ENCODE measurements at places on chromosomes 3 and 15.
A peak's percentile ranks its signal among the peaks of the same experiment; 100 is the strongest.

GRCh38 chr15:50905055-50905454 lies 3.4 kb upstream of the AP4E1 start:
- DNase-seq, result no peak

DNA sequence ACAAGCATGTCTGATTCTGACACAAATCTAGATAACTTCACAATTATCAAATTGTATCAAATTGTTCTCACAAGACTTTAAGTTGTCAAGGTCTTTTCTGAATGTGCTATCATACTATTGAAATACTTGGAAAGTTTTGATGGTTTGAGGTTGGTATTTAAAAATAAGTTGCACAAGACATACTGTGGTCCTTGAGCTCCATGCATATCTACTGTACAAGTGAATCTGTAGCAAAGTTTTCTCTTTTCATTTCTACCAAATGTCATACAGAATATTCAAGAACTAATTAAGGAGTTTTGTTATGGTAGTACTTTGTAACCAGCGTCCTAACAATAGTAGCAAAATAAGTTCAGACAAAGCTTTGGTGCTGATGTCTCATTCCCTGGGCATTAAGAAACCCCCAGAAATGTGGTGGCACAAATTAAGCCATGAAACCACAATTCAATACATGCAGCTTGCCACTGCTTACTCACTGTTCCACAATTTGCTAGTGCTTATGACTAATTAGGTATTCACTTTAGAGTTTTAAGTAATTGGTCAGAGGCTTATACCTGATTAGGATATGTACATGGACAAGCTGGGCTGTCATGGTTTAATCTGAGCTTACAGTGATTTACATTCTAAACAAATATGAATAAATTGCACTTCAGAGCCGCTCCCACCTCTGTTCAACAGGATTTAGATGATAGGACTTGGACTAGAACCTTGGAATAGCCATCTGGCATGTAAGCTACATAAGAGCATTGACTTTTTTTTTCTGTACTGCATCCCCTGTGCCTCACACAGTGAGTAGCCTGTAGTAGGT lies 8.8 kb downstream of the TBC1D23 start:
- DNase-seq, result peak; percentile 97

- no peak for DNase-seq
These were observed 44.4 kb downstream of the TIPARP start for GRCh38 chr3:156718622-156719306.

DNA sequence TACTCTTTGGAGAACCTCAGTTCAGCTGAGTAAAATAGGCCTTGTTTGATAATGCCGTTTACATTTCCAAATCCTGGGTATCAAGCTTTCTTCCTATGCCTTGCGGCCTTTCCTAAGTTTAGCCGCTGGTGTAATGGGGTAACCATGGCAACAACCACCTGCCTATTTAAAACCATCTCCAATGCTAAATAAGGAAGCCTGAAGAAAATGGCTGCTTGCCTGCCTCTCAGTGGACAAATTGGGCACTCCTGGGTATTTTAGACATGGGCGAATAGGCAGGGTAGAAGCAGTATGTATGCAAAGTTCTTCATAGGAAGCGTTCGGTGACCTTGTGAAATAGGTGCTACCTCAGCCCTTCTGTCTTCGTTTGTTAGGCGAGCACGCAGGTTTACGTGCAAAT lies 122.7 kb downstream of the DGKG start:
- DNase-seq, result no peak
